ENCODE measurements at places on chromosomes 1 and 21.

DNA sequence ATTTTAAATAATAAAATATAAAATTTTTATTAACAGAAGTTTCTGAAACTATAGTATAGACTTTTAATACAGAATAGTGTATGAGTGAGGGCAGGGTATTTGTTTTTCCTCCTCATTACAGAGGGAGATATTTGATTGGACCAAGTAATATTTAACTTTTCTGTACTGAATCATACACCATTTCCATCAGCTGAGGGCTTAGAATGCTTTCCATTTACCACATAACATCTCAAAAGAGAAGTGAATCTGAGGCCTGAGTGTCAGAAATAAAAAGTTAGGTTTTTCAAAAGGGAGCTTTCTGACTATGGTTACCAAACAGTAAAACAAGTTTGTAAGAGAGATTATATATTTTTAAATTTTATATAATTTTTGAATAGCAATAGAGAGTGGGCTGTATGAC lies 29.5 kb downstream of the TLCD4 start:
- no peak overlapping the region for H3K27ac ChIP-seq
- no peak overlapping the region for H3K4me3 ChIP-seq
- no peaks in the 10 kb centered on the region for H3K4me1 ChIP-seq
- no peaks in the 10 kb centered on the region for H3K27me3 ChIP-seq
- no peaks in the 10 kb centered on the region for H3K36me3 ChIP-seq

DNA sequence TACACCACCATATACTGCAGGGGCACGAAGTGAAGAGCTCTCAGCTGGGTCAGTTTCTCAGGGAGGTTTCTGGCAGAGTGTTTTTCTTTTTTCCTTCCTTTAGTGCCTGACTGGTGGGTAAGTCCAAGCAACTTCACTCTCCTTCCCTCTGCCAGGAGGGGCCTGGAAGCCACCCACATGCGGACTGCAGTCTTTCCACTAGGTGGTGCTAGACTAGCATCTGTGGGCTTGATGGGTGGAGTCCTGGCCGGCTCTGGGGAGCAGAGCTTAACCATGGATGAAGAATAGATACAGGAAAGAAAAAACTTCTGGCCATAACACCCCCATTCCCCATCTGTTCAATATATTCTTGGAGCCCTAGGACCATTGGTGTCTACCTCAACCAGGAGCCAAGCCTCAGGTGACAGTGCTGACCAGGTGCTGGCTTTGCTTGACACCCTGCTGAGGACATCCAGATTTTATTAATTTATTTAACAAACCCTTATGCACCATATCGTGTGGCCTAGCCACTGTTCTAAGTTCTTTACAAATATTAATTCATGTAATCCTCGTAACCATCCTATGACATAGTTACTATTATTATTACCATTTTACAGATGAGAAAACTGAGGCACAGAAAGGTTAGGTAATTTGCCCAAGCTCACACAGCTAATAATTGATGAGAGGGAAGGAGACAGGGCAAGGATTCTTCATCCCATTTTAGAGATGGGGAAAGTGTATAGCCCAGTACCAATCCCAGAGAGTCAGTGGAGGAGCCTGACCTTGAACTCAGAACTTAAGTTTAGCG lies 126.7 kb upstream of the CSF3R start:
- DNase-seq = no peak
- no peaks in the 10 kb centered on the region for H3K36me3 ChIP-seq
- no peak overlapping the region for H3K4me3 ChIP-seq

GRCh38 chr21:14554948-14555347 lies 8.8 kb upstream of the SAMSN1 start:
- no peaks in the 10 kb centered on the region for H3K27me3 ChIP-seq
- H3K4me3 ChIP-seq = no peak overlapping the region
- no peaks in the 10 kb centered on the region for H3K36me3 ChIP-seq
- no peak for DNase-seq
- H3K27ac ChIP-seq = no peak overlapping the region

DNA sequence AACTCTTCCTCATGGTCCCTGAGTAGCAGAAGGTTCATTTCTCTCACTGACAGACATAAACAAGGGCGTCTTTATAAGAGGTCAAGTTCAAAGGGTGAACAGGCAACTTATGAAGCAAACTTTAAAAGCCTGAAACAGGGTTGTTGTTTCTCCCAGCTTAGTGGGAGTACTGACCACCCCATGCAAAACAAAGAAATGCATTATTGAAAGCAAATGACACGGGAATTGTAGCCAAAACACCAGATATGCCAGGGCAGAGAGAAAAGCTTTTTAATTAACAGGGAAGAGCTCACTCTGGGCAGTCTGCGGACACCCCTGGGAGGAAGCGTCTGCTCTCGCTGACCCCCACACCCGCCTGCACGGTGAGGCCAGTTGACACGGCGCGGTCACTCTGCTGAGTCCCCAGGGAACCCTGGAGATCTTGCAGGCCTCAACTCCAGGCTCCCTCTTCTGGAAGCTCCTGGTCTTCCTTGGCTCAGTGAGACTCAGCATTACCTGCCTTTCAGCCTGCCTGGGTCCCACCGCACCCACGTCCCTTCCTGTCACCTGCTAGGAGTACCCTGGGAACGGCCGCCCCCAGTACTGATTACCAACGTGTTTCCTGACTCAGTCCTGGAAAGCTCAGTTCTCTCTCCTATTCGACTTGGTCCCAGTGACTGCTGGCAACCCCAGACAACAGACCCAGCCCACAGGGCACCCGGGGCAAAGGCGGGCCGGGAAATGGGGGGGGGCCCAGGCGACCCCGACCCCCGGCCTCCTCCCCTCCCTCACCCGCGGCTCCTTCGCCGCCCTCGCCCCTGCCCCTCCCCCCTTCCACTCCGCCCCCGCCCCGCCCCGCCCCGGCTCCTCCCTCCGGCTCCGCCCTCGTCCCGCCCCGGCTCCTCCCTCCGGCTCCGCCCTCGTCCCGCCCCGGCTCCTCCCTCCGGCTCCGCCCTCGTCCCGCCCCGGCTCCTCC lies 972 bp downstream of the CFAP410 start:
- no peaks in the 10 kb centered on the region for H3K36me3 ChIP-seq
- no peaks in the 10 kb centered on the region for H3K27me3 ChIP-seq
- no peaks in the 10 kb centered on the region for H3K4me1 ChIP-seq
- peak; percentile 64 for DNase-seq
- peak overlapping the region; percentile 94 for H3K27ac ChIP-seq

GRCh38 chr1:19186001-19186400 lies 24.1 kb downstream of the UBR4 start:
- peaks cover 6% of the 10 kb centered on the region for H3K4me1 ChIP-seq
- no peak for DNase-seq
- H3K27ac ChIP-seq = no peak overlapping the region
- no peaks in the 10 kb centered on the region for H3K27me3 ChIP-seq

DNA sequence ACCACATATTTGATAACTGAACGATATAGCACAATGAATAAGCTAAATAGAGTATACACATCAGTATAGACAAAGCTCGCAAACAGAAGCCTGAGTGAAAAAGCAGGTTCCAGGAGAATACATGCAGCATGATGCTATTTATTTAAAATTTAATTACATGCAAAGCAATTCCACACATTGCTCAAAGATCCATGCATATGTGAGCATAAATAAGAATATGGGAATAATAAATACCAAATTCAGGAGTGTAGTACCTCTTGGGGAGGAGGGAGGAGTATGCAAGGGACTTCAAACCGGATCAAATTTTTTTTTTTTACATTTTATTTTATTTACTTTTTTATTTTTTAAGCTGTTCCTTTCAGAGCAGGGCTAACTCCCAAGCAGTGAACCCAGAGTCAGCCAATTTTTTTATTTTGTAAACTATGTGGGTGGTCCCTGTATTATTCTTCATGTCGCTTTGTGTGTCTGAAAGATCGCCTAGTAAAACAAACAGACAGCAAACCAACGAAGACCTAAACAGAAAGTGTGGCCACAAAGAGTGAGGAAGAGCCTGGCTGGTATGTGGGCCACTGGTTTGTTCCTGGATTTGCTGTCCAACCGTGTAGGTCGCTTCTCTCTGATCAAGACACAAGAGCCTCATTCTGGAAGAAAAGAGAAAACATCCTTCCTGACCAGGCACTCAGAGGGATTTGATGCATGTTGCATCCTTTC lies 4.2 kb upstream of the SHISAL2A start:
- H3K36me3 ChIP-seq = no peaks in the 10 kb centered on the region
- peaks cover 4% of the 10 kb centered on the region for H3K27me3 ChIP-seq
- DNase-seq = no peak
- H3K4me1 ChIP-seq = no peaks in the 10 kb centered on the region
- no peak overlapping the region for H3K27ac ChIP-seq

DNA sequence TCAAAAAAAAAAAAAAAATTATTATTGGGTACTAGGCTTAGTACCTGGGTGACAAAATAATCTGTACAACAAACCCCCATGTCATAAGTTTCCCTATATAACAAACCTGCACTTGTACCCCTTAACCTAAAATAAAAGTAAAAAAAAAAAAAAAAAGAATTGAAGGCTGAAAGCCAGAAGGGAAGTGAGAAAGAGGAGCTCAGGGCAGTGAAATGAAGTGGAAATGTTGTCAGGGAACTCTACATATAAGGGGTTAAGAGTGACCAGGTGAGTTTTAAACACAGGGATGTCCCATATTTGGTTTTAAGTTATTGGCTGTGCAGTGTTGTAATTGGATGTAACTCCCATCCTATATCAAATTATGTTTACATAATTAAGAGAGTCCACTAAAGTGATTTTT lies 85.7 kb upstream of the ABCD3 start:
- H3K27ac ChIP-seq = no peak overlapping the region
- no peaks in the 10 kb centered on the region for H3K27me3 ChIP-seq
- no peak for DNase-seq
- no peaks in the 10 kb centered on the region for H3K36me3 ChIP-seq
- H3K4me1 ChIP-seq = no peaks in the 10 kb centered on the region

DNA sequence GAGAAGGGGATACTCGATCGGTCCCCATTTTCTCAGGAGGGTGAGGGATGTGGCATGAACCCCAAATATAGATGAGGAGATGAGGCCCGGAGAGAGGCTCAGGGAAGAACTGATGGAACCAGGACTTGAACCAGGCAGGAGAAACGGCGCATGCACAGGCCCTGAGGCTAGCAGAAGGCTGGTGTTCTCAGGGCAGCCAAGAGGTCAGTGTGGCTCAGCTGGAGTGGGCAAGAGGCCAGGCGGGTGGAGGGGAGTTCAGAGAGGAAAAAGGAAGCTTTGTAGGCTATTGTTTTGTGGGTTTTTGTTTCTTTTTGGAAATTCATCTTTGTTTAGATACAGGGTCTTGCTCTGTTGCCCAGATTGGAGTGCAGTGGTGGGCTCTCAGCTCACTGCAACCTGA lies 122.0 kb downstream of the LACTBL1 start:
- no peaks in the 10 kb centered on the region for H3K36me3 ChIP-seq
- no peak overlapping the region for H3K27ac ChIP-seq
- H3K27me3 ChIP-seq = no peaks in the 10 kb centered on the region
- no peak for DNase-seq
- no peak overlapping the region for H3K4me3 ChIP-seq
- no peaks in the 10 kb centered on the region for H3K4me1 ChIP-seq

DNA sequence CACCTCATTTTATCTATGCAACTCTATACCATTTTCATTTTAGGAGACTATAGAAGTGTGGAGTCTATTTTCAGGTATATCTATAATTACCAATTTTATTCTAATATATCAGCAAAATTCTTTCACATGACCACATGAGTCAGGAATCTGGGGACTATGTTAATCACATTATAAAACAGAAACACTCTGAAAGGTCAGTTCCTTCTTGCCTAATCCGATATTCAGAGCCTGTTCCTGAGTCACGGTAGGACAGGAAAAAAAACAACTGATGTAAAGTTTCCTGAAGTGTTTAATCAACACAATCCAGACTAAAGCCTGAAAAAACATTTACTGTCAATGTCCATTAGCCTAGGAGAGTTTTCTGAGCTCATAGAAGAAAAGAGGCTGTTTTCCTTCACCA lies 1902.3 kb downstream of the NCAM2 start:
- H3K27ac ChIP-seq = no peak overlapping the region
- H3K4me1 ChIP-seq = no peaks in the 10 kb centered on the region
- no peak for DNase-seq
- no peaks in the 10 kb centered on the region for H3K27me3 ChIP-seq

- no peaks in the 10 kb centered on the region for H3K27me3 ChIP-seq
- no peak overlapping the region for H3K4me3 ChIP-seq
- no peak overlapping the region for H3K27ac ChIP-seq
- no peaks in the 10 kb centered on the region for H3K36me3 ChIP-seq
- H3K4me1 ChIP-seq = peaks cover 52% of the 10 kb centered on the region
Observed at GRCh38 chr1:42936309-42937078, 22.2 kb downstream of the SLC2A1 start.

GRCh38 chr1:68175621-68176398 lies 56.5 kb downstream of the WLS start:
- no peak overlapping the region for H3K4me3 ChIP-seq
- no peaks in the 10 kb centered on the region for H3K36me3 ChIP-seq
- no peak overlapping the region for H3K27ac ChIP-seq
- H3K27me3 ChIP-seq = no peaks in the 10 kb centered on the region

- H3K36me3 ChIP-seq = no peaks in the 10 kb centered on the region
- DNase-seq = no peak
- H3K27ac ChIP-seq = no peak overlapping the region
- H3K27me3 ChIP-seq = no peaks in the 10 kb centered on the region
- no peaks in the 10 kb centered on the region for H3K4me1 ChIP-seq
Observed at GRCh38 chr21:14889080-14889810, 175.6 kb downstream of the NRIP1 start.

DNA sequence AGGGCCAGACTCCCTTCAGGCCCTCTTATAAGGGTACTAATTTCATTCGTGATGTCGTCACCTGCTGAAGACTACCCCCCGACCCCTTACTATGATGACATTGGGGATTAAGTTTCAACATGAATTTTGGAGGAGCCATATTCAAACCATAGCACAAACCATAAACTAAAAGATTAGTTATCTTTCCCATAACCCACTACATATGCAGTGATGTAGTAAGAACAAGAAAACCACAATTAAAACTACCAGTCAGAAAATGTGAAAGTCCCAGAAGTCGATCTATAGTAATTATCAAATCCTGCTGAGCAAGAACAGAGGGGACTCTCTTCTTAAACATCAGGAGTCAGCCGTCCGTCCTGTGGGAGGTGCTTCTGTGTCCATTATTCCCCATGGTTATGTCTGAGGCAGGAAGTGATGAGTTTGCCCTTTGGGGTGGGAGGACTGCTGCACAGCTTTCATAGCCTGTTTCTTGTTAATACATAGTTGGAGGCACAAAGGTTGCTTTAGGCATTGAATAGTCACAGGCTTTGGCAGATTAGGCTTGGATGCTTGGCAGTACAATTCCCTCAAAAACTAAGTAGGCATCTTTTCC lies 35.9 kb upstream of the PTGFRN start:
- no peak overlapping the region for H3K4me3 ChIP-seq
- no peaks in the 10 kb centered on the region for H3K36me3 ChIP-seq
- H3K27me3 ChIP-seq = no peaks in the 10 kb centered on the region

GRCh38 chr1:78607334-78607927 lies 12.8 kb upstream of the IFI44L start:
- H3K4me3 ChIP-seq = no peak overlapping the region
- no peaks in the 10 kb centered on the region for H3K4me1 ChIP-seq
- no peaks in the 10 kb centered on the region for H3K27me3 ChIP-seq
- no peak overlapping the region for H3K27ac ChIP-seq
- H3K36me3 ChIP-seq = no peaks in the 10 kb centered on the region

- H3K27me3 ChIP-seq = no peaks in the 10 kb centered on the region
- DNase-seq = no peak
- no peaks in the 10 kb centered on the region for H3K36me3 ChIP-seq
- peak overlapping the region; percentile 80 for H3K27ac ChIP-seq
- H3K4me1 ChIP-seq = peaks cover 50% of the 10 kb centered on the region
Observed at GRCh38 chr1:156488566-156489165, 11.9 kb downstream of the MEF2D start.

- no peak for DNase-seq
- H3K4me3 ChIP-seq = no peak overlapping the region
- H3K27ac ChIP-seq = no peak overlapping the region
- H3K36me3 ChIP-seq = no peaks in the 10 kb centered on the region
- H3K27me3 ChIP-seq = no peaks in the 10 kb centered on the region
Observed at GRCh38 chr1:17304151-17304825, 3.7 kb upstream of the PADI4 start.

- H3K27ac ChIP-seq = no peak overlapping the region
- H3K4me1 ChIP-seq = no peaks in the 10 kb centered on the region
- H3K4me3 ChIP-seq = no peak overlapping the region
- H3K36me3 ChIP-seq = no peaks in the 10 kb centered on the region
Observed at GRCh38 chr1:180643693-180644092, 11.9 kb downstream of the XPR1 start.
